Neural crest cell (in vitro differentiated cells): ENCODE measurements at places on chromosomes 1 and 21. TPM values are rescaled to one million over a fixed set of nuclear protein-coding genes. Genes with fewer than 3 reads are reported as not detected.

The SPRR4 gene
- not detected in 2 replicates for total RNA-seq

The HSD3B2 gene
- total RNA-seq: not detected in 2 replicates

The DR1 gene
- total RNA-seq: 61.2 and 62.7 TPM in 2 replicates

The PRDX6 gene
- total RNA-seq: 230 and 234 TPM in 2 replicates

The OR2M4 gene
- total RNA-seq: not detected in 2 replicates

The SLC45A3 gene
- total RNA-seq: 13.1 and 14.0 TPM in 2 replicates

The PRAMEF27 gene
- total RNA-seq: not detected in 2 replicates

The CHRNB2 gene
- total RNA-seq: 8.7 and 10.6 TPM in 2 replicates

The BRDT gene
- not detected in 2 replicates for total RNA-seq

GRCh38 chr1:54520631-54521321 is 27.3 kb upstream of the ACOT11 start:
- no peak for DNase-seq

GRCh38 chr1:167984886-167985489 is 48.1 kb upstream of the MPC2 start:
- DNase-seq: no peak

DNA sequence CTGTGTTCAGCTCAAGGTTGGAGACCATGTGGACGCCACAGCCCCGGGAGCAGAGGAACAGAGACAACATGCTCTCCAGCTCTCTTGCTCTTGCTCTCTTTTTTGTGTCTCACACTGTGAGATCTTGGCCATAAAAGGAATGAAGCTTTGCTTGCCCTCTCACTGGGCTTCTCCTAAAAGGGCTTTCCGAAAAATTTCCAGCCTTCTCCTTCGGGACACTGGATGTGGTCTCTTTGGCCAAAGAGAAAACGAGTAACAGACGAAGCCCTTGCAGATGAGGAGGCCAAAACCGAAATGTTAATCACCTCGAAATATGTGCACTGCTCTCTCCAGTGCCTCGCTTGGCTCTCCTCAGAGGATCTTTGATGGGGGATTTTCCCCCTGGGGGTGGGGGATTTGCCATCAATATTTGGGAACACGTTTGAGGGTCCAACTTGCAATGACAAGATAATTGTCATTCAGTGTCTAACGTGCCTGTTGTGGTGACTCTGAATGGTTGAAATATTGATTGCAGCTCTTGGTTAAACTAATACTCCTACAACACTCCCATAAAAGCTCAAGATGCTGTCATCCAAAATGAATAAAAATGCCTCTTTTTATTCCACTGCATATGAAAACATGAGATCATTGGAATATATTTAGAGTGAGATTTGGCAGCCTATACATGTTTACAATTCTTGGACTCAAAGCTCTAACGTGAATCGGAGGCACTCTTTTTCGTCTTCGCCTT is 68.6 kb upstream of the ANGPTL1 start:
- DNase-seq: no peak

- no peak for DNase-seq
Observed at GRCh38 chr1:192759104-192759503, 49.7 kb upstream of the RGS2 start.

GRCh38 chr1:212473729-212474128 is 41.0 kb downstream of the NENF start:
- DNase-seq: no peak

DNA sequence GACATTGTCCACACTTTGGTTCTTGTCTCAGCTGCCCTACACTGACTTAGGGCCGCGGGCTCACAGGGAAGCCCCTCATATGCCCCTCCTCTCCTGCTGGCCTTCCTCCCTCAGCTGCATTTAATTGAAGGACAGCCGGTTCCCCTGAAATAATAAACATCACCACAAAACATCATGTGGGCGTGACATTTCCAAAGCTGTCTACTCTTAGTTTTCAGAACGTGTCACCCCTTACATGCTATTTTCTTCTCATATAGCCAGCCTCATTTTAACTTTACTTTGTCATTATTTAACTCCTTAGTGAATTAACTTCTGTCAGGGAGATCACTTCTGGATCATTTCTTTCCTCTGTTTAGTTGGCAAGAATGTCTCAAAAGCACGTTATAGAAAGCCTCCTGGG is 103.2 kb downstream of the COLGALT2 start:
- no peak for DNase-seq

- DNase-seq: no peak
Observed at GRCh38 chr21:35748678-35749314, 311.5 kb downstream of the SETD4 start.

DNA sequence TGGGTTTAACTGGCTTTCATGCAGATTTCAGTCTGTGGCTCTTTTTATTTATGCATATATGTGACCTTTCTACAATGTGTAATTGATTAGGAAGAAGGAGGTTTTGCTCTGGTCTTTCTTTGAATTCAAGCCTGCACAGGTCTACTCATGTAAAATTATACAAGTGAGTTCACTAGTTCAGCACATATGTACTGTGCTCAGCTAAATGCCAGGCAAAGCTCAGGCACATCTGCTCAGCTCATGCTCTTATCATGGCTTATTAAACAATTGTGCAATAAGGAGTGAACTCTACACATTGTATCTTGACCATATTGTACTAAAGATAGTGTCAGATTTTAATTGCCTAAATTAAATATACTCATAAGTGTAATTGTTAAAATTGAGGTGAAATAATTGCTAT is 378.4 kb downstream of the ADGRL2 start:
- no peak for DNase-seq

- peak; percentile 25 for DNase-seq
Observed at GRCh38 chr1:203572134-203572625, 54.5 kb upstream of the ATP2B4 start.

- peak; percentile 37 for DNase-seq
Observed at GRCh38 chr1:54052431-54052933, 522 bp downstream of the TMEM59 start.

GRCh38 chr1:220410611-220411010 is 117.3 kb upstream of the MARK1 start:
- DNase-seq: no peak

GRCh38 chr1:210499956-210500355 is 171.3 kb downstream of the HHAT start:
- no peak for DNase-seq

- DNase-seq: no peak
Observed at GRCh38 chr21:38777015-38777414, 28.7 kb upstream of the ETS2 start.

GRCh38 chr1:94090761-94091160 is 30.2 kb downstream of the ABCA4 start:
- no peak for DNase-seq

GRCh38 chr21:45844181-45844580 is 137.4 kb upstream of the COL6A1 start:
- no peak for DNase-seq
